ENCODE measurements at places on chromosomes 3 and 15.

DNA sequence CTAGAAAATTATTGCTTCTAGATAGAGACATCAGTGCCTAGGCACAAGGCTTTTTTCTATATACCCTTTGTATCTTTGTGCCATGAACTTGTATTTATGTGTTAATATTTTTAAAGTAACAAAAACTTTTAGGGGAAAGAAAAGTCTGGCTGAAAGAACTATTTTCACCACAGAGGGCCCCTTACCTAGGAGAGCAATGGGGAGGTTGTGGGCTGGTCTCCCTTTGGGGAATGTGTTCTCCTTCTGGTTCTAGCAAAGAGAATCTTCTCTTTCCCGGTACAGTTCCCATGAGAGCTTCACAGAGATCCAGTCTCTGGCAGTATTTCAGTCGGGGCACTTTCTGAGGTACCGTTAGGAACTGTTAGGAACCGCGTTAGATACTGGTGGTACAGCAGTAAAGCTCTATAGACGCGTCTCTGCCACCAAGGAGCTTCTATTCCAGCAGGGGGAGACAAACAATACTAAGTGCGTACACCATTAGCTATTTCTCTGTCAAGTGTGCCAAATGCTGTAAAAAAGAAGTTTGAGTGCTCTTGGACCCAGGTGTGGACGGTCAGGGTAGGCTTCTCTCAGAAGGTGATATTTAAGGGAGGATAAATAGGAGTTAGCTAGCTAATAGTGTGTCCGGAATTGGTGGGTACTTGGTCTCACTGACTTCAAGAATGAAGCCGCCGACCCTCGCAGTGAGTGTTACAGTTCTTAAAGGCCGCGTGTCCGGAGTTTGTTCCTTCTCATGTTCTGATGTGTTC lies 4.6 kb upstream of the EPB42 start:
- no peak for DNase-seq

- DNase-seq: no peak
These were observed 32.3 kb downstream of the SLCO3A1 start for GRCh38 chr15:91885714-91886270.

DNA sequence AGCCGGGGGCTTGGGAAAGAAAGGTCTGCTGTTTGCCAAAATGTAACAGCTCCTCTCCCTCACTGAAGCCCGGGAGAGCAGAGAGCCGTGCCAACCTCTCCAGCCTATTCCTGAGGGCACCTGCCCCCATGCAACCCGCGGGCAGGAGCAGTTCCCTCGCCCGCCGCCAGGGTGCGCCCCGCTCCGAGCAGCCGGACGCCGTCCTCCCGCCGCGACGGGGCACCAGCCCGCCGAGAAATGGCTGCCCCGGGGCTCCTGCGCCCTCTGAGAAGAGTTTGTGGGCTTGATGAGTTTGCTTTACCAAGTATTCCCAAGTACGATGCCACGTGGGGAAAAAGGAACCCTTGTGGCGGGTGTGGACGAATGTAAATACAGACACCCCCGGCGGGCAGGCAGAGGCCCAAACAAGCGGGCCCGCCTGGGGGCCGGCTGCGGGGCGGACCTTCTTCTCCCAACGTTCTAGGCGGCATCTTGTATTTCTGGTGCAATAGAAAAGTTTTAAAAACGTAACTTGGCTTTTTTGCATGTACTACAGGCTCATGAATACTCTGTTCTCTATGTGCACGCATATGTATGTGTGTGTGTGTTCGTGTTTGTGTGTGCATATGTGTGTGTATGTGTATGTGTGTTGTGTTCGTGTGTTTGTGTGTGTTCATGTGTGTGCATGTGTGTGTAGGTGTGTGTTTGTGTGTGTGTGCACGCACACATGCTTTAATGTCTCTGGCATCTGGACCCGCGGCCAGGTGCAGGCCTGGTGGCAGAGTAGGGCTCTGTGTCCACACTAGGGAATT lies 162.9 kb downstream of the CHSY1 start:
- DNase-seq: peak; percentile 72

DNA sequence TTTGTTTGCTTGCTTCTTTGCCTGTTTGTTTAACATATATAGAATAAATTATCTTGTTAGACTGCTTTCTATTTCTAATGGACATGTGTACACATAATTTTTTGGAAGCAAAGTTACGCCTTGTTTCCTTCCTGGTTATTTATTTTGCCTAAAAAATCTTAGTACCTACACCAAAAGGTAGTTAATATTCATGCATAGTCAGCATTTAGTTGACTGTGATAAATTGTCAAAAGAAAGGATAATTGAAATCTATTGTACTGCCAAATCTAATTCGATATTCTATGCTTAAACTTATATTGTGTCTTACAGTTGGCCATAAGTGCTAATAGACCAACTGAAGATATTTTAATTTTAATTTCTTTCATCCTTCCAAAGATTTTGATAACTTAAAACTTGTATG lies 233.9 kb upstream of the ARL6 start:
- no peak for DNase-seq

- no peak for DNase-seq
These were observed 235.7 kb upstream of the ATP10A start for GRCh38 chr15:26098801-26099200.

DNA sequence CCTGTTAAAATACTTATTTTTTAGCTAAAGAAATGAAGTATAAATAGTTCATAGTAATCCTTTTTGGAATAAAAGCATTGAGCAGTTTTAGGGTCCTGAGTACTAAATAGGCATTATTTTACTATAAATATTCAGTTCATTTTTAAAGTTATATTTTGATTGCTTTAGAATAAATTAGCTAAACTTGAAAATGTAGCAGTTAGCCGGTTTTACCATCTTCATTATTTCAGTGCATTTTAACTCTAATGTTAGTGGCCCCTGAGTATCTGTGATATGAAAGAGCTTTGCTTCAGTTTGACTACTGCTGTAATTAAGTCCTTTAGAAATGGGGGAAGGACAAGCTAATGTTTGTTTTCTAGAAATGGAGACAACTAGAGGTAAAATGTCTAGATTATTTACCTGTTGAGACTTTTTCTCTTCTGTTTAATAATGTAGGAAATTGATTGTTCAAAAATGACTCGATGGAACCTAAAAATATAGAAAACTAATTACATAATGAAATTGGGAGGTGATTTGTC lies 3.6 kb downstream of the SMC4 start:
- no peak for DNase-seq

DNA sequence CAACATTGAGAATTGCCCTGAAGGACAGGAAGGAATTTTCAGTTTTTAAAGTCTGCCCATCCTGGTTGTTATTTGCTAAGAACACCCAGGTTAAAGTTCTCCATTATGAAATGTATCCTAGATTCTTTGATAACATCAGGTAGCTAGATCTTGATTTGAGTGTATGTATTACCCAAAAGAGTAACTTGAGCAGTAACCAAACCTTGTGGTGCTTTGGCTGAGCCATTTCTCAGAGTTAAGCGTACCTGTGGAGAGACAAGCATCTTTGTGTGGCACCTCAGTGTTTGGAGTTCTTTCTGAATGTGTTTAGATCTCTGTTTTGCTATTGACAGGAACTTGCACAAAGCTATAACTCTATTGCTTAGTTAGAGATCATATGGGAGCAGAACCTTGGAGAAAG lies 20.4 kb downstream of the CEP97 start:
- no peak for DNase-seq

- DNase-seq: no peak
These were observed 277.3 kb downstream of the UACA start for GRCh38 chr15:70486012-70486411.

DNA sequence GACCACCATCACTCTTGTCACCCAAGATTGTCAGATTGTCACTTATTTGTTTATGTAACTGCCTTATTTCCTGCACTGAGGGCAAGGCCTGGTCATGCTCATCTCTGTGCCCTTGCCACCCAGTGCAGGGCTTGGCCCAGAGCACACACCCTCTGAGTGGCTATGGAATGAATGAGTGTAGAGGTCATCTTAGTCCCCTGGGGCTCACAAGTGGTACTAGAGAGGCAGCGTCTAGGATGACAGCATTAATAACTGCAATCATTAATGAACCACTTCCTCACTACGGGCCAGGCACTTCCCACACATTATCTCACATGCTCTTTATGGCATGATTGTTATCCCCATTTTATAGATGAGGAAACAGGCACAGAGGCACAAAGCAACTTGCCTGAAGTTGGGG lies 117.0 kb downstream of the SMAD6 start:
- DNase-seq: peak; percentile 20

GRCh38 chr15:31060429-31061140 lies 40.9 kb downstream of the TRPM1 start:
- DNase-seq: no peak

- no peak for DNase-seq
These were observed 1.2 kb downstream of the GNAI2 start for GRCh38 chr3:50237133-50237651.

DNA sequence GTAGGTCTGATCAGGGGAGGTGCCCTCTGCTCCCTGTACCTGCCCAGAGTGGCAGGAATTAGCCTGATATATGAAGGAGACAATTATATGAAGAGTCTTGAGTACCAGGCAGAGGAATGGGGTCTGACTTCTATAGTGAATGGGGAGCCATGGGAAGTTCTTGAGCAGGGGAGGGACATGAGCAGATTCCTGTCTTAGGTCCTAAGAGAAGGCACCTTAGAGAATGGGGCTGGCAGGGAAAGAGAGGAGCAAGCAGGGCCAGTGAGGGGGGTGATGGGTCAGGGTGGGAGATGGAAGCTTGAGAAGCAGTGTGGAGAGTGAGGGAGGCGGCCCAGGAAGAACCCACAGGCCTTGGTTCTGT lies 12.4 kb downstream of the CD276 start:
- DNase-seq: no peak

DNA sequence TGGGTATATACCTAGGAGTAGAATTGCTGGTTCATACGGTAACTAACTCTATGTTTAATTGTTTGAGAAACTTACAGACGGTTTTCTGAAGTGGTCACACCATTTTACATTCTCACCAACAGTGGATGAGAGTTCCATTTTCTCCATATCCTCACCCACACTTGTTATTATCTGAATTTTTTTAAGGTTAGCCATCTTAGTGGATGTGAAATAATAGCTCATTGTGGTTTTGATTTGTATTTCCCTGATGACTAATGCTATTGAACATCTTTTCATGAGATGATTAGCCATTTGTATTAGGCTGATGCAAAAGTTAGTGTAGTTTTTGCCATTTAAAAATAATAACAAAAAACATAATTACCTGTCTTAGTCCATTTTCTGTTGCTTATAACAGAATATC lies 18.6 kb downstream of the CSTA start:
- DNase-seq: no peak

DNA sequence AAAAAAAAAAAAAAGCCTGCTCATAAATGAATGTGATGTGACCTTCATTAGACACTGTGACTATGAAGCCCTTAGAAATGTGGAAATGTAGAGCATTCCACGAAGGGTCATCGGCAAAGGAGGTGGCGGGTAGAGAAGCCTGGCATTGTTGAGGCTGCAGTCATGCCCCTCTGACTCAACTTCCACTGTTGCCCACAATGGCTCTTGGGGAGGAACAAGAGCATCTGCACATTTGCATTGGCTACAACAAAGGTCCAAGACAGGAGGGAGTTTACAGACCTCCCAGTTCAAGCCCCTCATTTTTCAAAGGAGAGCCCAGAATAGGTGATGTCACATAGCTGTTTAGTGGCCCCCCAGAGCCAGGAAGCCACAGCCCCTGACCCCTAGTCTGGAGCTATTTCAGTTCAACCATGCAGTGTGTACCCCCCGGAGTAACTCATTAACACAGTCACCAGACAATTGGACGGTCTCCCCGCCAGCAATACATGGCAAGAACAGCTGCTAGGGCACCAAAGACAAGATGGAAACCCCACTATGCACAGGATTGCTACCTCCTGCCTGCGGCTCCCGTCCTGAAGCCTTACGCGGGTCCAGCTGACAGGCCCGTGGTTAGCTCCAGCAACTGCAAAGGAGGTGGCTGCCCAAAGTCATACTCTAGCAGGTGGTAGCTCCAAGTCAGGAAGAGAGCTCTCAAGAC lies 56.2 kb downstream of the SH3BP5 start:
- DNase-seq: no peak

GRCh38 chr15:24756101-24756500 lies 80.5 kb downstream of the NPAP1 start:
- no peak for DNase-seq

GRCh38 chr15:101250341-101250831 lies 1.5 kb downstream of the CHSY1 start:
- DNase-seq: no peak

DNA sequence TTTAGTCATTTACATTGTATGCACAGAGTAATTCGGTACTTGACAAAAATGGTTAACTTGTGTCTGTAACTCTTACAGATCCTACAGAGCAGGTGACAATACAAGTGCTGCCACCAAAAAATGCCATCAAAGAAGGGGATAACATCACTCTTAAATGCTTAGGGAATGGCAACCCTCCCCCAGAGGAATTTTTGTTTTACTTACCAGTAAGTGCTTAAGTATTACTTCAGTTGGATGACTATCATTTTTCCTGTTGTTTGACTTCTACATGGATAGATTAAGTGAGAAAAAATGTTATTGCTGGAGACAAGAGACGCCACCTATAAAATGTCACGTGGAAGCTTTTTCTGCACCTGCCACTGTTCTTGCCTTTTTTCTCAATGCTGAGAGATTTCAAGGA lies 173.2 kb downstream of the ALCAM start:
- no peak for DNase-seq

DNA sequence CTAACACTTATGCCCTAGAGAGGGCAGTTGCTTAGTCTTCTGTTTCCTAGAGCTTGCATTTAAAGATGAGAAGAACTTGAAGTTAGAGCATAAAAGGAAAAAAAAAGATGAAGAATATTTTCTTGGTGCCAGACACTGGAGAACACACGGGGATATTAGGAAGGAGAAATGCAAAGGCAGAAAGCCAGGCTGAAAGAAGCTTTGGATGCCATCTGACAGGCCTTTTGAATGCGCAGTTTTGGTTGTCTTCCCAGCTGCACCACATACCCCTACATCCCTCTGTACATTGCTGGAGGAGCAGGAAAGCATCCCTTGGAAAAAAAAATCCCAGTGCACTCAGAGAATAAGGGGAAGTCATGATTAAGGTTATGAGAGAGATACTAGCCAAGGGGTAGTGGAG lies 378.9 kb downstream of the GAP43 start:
- no peak for DNase-seq

DNA sequence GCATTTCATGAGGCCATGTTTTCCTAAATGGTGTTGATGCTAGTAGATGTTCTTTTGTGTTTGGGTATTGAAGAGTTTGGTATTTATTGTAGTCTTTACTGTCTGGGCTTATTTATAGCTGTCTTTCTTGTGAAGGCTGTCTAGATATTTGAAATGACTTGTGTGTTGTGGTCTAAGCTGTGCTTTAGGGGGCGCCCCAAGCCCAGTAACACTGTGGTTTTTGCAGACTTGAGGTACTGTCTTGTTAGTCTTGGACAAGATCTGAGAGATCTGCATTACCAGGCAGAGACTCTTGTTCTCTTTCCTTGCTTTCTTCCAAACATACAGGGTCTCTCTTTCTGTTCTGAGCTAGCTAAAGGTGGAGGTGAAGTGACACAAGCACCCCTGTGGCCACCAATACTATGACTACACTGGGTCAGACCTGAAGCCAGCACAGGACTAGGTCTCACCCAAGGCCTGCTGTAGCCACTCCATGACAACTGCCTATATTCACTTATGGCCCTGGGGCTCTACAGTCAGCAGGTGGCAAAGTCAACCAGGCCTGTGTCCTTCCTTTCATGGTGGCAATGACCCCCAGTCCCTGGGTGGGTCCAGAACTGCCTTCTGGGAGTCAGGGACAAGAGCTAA lies 152.1 kb upstream of the TBC1D5 start:
- no peak for DNase-seq

All from RWPE2 (cell line).